ENCODE measurements at places on chromosomes 13 and 19.

DNA sequence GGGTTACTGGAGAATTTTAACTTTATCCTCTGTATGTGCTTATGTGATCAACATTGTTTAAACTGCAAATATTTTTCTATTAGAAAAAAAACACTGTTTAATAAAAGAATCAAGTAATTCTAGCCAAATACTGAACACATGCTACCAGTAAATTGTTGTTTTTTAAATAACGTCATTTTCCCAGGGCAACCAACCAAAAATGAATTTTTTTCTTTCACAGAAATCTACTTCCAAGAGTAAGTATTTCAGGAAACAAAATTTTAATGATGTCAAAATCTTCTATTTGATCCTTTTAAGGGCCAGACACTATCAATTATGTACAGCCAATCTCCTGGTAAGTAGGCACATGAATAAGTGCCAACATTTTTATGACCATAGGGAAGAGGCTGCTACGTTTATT lies 57.1 kb downstream of the TUBGCP3 start:
- DNase-seq, result no peak

- no peak for DNase-seq
Observed at GRCh38 chr13:22789027-22789593, 391.7 kb upstream of the SGCG start.

- DNase-seq, result peak; percentile 53
Observed at GRCh38 chr19:1513499-1514294, 878 bp upstream of the ADAMTSL5 start.

DNA sequence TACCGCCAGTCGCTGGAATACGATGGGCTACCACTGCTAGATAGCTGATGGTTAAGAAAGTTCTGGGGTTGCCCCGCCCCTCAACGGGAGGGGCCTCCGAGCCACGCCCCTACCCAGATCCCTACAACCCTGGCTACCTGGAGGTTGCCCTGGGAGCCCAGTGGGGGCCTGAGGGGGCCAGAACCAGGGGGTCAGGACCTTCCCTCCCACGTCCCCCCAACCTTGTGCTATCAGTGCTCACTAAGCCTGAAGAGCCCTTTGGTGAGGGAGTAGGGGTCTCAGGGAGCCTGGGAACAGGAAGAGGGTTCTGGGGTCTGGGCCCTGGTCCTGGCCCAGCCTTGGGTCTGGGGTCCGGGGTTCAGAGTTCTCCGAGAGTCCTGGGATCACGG lies 8.9 kb downstream of the OCEL1 start:
- DNase-seq, result peak; percentile 66

DNA sequence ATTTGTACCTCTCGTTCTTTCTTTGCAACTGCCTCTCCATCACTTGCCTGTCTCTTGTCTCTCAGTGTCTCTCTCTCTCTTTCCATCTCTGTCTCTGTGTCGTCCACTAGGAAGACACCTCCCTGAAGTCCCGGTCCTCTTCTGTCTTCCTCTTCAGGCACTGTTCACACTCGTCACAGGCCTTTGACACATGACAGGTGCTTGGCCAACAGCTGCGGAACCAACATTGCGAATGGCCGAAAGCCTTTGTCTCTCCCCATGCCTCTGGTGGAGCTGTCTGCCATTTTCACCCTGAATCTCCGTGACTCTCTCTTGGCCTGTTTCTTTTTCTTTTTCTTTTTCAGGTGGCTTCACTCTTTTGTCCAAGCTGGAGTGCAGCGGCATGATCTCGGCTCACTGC lies 2.8 kb downstream of the HIPK4 start:
- DNase-seq, result no peak

- DNase-seq, result no peak
Observed at GRCh38 chr19:56177564-56178243, 1.9 kb downstream of the GALP start.

GRCh38 chr19:47813304-47813994 lies 8.3 kb upstream of the CRX start:
- DNase-seq, result peak; percentile 77

GRCh38 chr13:21344662-21345176 lies 114.4 kb downstream of the ZDHHC20 start:
- DNase-seq, result no peak

DNA sequence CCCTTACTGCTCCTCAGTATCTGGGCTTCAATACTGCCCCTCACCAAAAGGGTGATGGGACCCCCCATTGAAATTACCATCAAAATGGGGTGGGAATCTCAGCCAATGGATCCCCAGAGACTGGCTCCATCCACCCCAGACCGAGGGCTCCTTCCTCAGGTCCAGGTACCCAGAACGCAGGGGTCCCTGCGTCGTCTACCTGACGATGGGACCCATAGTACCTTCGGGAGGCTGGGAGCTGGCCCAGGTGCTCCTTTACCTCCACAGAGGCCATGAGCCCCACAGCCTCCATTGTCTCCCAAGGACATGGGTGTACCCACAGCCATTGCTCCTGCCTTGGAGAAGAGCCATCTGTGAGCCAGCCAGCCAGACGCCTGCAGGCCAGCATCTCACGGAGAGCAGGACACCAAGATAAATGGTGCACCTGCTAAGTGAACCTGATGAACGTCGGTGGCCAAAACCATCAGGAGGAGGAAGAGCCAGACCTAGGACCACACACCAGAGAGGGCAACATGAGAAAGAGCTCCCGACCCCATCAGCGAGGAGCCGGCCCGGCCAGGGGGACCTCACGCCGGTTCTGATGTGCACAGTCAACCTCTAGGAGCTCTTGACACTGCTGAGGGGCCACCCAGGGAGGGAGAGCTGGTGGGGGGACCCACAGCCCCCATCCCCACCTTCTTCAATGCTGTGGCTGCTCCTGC lies 156.8 kb upstream of the SOX1 start:
- DNase-seq, result no peak

DNA sequence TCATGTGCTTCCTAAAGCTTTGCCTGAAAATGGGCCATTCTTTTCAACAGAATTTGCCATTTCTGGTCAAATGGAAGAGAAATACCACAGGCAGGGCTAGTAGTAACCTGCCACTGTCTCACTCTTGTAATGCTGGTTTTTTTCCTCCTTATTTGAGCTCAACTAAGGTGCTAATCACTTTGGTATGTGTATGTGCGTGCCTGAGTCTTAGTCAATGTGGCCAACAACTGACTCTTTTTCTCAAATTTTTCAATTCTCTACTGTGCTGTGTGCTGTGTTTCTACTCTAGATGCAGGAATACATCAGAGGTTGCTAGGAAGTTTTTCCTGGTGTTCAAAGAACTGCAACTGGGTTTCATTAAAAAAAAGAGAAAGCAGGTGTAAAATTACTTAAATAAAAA lies 870.2 kb downstream of the EFNB2 start:
- no peak for DNase-seq

DNA sequence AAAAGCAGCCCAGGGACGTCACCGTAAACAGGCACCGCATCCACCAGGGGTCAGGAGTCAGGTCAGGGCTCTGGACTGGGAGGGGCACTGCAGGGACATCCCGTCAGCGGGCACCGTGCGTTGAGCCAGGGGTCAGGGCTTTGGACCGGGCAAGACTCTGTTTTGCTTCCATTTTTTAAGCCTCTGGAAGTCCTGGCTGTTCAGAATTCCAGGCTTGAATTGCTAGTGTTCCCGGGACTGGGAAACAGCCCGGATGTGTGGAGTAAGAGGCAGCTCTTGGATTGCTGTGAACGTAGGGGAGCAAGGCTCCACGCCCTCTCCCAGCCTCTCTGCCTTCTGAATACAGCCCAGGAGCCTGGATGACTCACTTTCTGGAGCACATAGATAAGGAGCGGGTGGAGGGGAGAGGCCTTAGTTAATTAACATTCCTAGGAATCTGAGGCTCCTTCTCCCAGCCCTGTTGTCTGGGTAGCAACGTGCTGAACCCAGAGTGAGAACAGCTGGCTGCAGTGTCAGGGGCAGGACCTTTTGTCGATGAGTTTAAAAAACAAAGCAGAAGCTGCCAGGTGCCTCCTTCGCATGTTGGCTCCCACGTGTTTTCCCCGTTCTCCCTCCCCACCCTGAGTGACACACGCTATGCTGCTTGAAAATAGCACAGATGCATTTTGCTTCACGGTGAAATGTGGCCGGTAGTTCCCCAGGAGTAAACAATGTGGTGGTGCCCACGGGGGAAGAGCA lies 21.9 kb downstream of the ATP11A start:
- peak; percentile 91 for DNase-seq

- peak; percentile 61 for DNase-seq
Observed at GRCh38 chr19:12867120-12868099, 13.8 kb downstream of the DNASE2 start.
